ENCODE measurements at places on chromosomes 4 and X.

DNA sequence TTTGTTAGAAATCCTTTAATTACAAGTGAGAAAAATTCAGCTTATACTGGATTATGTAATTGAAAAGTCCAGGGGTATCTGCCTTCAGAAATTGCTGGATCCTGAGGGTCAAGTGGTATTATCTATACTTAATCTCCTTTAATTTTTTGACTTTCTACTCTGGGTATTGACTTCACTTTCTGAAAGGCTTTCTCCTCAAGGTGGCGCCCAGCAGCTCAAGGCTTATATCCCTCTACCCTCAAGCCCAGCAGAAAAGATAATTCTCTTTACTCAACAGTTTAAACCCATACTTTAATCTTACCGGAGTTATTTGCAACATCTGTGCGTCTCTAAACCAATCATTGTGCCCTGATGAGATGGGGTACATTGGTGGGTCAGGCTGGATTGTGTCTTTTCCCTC is 129.5 kb downstream of the LARP7 start:
- peak; percentile 2 for DNase-seq

DNA sequence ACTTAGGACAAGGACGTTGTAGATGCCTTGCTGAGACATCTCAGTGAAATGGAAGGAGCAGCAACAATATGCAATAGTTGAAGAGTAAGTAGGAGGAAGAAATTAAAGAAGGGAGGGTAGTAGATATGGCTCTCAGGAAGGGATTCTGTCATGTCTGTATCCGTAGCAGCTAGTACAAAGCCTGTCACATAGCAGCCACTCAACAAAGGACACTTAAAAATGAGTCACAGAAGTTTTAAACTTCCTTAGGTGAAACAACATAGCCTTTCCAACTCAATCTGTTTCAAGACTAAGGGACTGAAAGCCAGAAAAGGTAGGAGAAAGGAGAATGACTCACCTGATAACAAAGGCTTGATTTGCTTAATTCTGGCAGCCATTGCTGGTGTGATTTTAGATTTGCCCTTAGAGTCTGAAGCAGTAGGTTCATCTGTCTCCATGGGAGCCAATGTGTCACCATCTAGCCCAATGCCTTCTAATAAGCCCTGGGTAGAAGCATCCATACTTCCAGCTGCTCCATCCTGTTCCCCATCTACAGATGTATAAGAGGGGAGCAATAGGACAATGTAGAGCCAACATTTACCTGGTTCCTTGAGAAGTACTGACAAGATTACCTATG is 86.6 kb downstream of the HUWE1 start:
- DNase-seq: no peak

DNA sequence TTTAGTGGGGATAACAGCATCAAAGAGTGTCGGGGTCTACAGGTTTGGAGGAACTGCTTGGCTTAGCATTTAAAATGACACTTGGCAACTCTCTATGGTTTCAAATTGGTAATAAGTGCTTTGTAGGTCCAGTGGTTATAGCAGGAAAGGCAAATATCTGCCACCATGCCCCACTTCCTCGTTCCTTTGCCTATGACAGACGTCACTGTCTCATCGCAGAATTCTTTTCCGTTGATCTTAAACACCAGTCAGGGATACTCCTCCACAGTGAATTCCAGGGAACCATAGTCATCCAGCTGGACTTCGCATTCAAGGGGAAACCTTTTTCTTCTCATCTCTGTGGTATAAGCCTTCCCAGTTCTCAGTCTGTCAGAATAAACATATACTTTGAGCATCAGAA is 319.1 kb downstream of the GPAT3 start:
- no peak for DNase-seq

DNA sequence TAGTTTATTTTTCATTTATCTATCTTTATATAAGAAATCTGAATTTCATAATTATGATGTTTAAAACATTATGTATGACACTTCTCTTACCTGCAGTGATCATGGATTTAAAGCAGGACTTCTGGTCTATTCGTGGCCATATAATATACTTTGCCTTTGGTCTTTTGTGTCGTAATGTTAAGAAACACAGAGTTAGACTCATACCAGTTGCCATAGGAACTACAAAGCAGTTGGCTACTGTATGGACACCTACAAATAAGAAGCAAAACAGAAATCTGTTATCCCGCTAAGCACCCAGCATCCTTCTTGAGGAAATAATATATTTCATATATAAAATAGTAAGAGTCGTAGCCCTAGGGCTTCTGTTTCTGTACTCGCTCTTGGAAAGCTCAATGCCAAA is 4.3 kb downstream of the SEPSECS start:
- no peak for DNase-seq

DNA sequence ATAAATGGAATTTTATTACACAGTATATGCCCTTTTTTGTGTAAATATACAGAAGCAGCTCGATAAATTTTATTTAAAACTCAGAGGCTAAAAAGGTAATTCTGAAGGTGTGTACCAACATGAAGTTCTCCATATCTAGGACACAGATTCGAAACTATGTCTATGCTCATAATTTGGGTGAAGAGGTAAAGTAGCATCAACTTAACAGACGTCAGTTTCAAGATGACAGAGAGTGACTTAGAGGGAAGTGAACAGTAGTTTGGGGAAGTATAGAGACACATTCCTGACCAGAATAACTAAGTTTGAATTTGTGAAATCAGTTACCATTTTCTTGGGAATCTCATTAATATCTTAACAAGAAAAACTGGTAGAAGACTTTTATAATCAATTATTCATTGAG is 2493.3 kb downstream of the ARAP2 start:
- no peak for DNase-seq

- DNase-seq: no peak
These were observed 15.1 kb upstream of the CAMK2D start for GRCh38 chr4:113776679-113777078.

GRCh38 chr4:110154582-110154981 is 43.8 kb downstream of the ELOVL6 start:
- DNase-seq: no peak

DNA sequence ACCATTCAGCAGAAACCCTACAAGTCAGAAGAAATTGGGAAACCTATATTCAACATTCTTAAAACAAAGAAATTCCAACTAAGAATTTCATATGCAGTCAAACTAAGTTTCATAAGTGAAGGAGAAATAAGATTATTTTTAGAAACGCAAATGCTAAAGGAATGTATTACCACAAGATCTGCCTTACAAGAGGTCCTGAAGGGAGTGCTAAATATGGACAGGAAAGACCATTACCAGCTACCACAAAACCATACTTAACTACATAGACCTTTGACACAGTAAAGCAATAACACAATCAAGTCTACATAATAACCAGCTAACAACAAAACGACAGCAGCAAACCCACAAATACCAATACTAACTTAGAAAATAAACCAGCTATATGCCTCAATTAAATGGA is 169.3 kb upstream of the FGF16 start:
- DNase-seq: no peak

GRCh38 chrX:113275804-113276203 is 435.2 kb upstream of the AMOT start:
- DNase-seq: no peak

GRCh38 chr4:913280-913618 is 18.9 kb downstream of the GAK start:
- DNase-seq: no peak

DNA sequence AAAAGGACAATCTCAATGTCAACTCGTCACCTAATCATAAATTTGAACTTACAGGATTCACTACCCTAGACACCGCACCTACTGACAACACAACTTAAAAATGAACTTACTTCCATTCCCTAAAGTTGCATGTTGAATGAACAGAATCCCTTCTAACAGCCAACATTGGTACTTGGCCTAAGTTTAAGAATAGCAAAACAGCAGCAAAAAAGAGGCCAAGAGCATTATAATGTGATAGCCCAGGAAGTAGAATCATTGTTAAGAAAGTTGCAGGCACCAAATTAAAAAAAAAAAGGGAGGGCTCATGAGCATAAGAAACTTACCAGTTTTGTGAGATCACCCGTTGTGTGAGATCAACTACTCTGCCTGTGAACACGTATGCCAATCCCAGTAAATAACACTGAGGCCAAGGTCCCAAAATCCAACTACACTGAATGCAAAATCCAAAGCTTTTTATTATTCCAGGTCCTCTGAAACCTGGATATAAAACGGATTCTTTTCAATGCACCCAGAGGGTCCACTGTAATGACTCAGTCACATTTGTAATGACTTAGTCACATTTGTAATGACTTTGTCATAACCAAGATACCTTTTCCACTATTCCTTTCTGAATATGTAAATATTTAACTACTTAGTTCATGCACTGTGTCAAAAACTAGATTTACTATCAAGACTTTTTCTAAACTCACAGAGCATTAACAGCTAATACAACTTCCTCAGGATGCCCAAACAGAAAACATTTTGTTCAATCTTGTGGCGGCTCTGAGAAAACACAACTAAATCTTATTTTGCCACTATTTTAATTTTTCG is 6.8 kb downstream of the HNRNPDL start:
- DNase-seq: no peak

GRCh38 chrX:17960891-17961290 is 99.8 kb upstream of the RAI2 start:
- no peak for DNase-seq

DNA sequence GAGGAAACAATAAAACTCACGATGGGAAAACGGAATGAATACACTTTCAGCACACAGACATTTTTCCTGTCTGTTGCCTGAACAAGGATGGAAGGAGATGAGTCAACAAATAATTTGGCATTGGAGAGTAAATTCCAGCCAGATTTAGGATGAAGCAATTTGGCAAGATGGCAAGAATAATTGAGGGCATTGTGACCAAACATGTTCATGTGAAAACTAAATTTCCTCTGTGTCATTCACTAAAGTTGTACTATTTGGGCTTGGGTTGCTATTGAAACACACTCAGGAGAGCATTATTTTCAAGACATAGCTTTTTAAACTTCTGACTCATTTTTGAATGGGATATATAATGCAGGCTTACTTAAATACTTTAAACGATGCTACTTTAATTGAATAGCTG is 1614.4 kb downstream of the PCDH19 start:
- DNase-seq: no peak

GRCh38 chrX:107979534-107979933 is 2.6 kb downstream of the TEX13B start:
- no peak for DNase-seq

- DNase-seq: no peak
These were observed 64.3 kb downstream of the NHSL2 start for GRCh38 chrX:71974916-71975315.

DNA sequence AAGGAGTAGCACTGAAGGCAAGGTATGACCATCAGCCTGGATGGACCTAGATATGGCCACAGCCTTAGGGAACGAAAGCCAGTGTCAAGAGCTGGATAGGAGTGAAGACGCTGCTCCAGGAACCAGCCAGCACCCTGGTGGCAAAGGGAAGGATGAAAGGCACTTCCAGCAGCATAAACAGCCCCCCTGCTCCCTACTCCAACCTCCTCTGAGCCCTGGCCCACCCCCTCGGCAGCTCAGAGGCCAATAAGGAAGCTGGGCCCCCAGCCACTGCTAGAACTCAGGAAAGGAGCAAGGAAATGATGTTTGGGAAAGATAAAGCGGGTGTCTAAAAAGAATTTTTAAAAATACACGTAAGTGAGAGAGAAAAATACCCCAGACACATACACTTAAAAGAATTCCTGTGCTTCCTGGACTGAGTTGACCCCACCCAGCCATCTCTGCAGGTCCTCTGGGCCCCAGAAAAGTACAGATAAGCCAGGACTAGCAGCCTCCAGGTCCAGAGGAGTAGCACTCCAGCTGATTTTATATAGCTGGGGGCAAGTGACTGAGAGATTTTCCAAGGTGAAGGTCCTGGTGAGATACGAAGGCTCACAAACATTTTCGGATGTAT is 170.4 kb downstream of the SHROOM4 start:
- no peak for DNase-seq

DNA sequence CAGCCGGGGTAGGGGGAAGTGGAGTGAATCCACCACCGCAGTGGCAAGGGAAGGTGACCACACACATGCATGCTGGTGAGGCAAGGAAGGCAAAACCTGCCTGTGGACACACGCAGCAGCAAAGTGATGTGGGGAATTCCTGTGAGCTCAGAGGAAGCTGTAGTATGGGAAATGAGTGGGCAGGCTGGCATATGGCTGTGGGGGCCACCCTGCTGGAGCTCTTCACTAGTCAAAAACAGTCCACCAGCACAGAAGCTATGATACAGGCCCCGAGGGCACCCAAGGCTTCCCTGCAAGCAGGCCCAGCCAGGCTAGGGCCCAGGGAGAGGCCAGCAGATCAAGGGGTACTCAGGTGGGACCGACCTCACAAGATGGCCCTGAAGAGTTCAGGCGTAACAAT is 239.1 kb downstream of the CHM start:
- DNase-seq: no peak

DNA sequence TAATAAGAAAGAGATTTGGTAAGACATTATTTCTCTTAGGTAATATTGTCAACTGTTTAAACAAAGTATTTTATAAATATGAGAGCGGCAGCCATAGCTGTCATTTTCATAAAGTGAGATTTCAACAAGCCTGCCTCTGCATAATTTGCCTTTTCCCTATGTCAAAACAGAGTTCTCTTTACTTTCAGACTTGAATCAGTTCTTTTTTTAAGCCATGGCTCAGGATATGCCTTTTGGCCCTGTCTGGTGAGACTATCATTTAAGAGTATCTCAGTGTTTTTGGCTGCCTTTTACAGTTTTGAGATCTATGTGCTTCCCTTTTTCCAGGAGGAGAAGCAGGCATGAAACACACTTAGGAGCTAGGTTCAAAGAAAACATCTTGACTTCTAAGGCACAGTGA is 7.5 kb upstream of the GUCY1A1 start:
- no peak for DNase-seq

DNA sequence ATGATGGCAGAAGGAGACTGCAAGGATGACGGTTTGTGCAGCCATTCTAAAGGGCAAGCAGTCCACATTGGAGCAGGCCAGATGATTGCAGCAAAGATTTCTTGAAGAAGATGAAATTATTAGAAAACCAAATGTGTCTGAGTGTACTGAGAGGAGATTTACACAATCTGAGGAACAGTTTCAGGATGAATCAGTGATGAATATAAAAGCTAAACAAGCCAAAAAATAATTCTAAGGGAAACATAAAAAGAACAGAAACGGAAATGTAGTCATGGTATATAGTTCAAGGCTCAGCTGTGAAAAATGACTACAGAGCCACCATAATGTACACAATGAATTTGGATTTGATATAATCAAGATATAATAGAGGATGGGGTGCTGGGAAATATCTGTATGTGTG is 168.5 kb downstream of the PDGFC start:
- DNase-seq: no peak

DNA sequence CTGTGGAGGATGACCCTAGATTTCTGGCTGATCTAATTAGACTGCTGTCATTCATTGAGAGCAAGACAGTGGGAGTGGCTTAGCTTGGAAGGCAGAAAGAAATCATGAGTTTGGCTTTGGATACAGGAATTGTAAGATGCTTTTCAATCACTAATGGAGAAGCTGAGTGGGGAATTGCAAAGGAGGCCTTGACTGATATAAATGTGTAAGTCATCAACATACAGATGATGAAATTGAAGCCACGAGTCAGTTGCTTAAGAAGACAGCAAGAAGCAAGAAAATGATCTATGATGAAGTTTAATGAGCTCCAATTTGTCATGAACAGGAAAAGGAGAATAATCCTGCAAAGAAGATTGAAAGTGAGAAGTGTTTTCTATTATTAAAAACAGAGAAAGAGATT is 136.7 kb upstream of the C1QTNF7 start:
- DNase-seq: no peak

- no peak for DNase-seq
These were observed 33.8 kb upstream of the LRBA start for GRCh38 chr4:151048913-151049312.
